Caki2 (cell line): ENCODE measurements at places on chromosomes 7 and 10. TPM values are rescaled to one million over a fixed set of nuclear protein-coding genes. Genes with fewer than 3 reads are reported as not detected.

CD36 gene
- not detected in 2 replicates for total RNA-seq

MYO1G gene
- total RNA-seq: not detected in 2 replicates

ABCA13 gene
- total RNA-seq: 2.8 and 6.3 TPM in 2 replicates

OR13A1 gene
- total RNA-seq: not detected in 2 replicates
